ENCODE measurements at places on chromosomes 3 and 15.

DNA sequence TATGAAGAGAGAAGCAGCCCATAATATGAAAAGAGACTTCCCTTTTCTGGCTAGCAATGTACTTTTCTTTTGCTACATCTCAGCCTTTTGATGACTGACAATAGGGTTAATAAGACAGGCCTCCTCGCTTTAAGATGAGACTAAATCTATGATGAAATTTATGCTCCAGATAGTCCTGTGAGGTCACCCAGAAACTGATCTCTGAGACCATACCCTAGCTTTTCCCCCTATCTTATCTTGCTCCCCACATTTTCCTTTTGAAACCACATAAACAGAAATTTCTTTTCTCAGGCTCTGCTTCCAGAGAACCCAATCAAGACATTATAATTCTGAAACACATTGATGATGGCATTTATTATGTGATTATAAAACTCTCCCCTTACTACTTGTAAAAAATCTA, 168.8 kb upstream of the CADM2 start:
- DNase-seq = no peak

- DNase-seq = no peak
These were observed 466.3 kb upstream of the EPHA3 start for GRCh38 chr3:88641033-88641604.

- no peak for DNase-seq
These were observed 66.3 kb downstream of the CRYGS start for GRCh38 chr3:186477876-186478275.

GRCh38 chr15:67372986-67373675, 118.5 kb downstream of the IQCH start:
- DNase-seq = no peak

DNA sequence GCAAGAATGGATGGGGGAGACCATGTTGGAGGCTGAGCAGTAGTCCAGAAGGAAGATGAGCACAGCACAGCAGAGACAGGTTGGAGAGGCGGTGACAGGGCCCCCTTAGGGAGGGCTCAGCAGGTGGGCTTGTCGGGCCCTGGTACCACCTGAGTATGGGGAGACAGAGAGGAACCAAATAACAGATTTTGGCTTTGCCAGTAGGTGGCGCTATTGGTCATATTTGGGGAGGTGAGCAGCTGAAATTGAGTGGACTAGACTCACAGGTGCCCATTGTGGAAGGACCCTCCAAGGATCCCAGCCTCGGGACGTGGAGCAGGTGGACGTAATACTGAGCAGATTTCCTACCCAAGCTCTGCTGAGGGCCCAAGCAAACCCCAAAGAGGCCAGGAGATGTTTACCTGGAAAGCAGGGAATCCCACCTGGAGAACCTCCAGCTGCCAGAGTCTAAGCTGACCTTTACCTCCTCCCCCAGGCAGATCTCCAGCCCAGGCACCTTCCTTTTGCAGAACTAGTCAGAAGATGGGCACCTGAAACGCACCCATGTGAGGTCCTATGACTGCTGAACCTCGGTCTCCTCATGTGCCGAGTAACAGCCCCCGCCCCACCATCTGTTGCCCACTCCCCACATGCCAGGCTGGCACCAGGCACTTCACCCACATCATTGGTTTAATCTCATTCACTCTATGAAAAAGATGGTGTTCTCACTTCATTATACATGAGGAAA, 24.6 kb upstream of the CORO2B start:
- peak; percentile 87 for DNase-seq

DNA sequence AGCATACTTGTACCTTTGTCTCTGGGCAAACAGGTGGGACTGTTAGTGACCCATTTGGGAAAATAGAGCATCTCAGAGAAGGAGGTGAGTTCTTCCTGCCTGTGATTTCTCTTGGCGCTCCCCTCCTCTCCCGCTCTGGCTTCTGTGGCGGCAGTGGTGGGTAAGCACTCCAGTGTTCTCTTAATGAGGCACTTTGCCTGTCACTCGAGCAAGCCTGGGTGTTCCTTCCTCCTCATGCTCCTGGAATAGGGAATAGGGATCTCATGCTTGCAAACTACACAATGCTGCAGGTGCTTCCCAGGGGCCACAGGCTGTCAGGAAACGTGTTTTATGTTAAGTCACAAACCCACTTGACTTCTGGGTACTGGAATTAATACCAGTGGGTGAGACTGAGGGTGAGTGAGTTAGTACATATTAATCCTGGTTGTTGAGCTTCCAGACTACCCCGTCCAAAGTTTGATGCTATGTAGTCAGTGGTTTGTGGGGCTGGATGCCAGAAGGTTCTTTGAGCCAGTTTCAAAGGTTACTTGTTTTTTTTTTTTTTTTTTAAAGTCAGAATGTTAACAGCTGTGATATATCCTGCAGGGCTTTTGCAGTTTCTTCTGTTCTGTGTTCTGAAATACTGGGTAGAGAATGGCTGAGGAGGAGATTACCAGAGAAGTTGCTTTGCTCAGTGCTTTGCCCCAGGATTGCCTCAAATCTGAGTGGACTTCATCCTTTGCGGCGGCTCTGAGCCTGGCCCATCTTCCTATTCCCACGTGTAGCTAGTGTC, 30.5 kb downstream of the EDEM1 start:
- DNase-seq = no peak

GRCh38 chr3:59518283-59519055, 468.6 kb upstream of the CFAP20DC start:
- no peak for DNase-seq

GRCh38 chr15:58331913-58332675, 99.7 kb upstream of the LIPC start:
- peak; percentile 100 for DNase-seq

GRCh38 chr15:81604713-81605112, 230.7 kb upstream of the TMC3 start:
- DNase-seq = no peak

DNA sequence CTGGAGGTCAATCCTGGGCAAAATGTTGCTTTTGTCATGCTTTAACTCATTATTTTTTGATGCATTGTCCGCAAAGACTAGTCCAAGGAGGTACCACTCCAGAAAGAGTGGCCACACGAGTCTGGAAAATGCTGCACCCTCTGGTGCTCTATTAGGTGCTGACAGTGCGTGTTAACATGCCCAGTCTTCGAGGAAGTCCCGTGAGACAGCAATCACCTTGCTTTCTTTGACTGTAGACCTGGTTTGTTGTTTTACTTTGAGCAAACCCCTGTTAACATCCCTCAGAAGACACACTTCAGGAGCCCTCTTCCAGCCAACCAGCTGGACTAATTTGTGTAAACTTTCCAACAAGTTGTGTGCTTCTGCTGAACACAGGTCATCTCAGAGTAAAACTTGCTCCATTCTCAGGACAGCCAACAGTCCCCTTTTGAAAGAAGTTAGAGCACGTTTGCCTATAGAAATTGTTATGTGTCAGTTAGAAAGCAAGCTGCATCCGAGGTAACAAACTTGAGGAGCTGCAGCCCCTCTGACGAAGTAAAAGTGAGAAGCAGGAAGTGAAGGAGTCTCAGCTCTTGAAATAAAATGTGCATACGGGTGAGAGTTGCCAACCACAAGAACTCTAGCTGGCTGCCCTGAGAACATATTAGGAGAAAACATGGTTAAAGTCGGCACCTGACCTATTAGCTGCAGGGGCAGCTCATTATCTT, 205.0 kb downstream of the LPP start:
- peak; percentile 55 for DNase-seq

DNA sequence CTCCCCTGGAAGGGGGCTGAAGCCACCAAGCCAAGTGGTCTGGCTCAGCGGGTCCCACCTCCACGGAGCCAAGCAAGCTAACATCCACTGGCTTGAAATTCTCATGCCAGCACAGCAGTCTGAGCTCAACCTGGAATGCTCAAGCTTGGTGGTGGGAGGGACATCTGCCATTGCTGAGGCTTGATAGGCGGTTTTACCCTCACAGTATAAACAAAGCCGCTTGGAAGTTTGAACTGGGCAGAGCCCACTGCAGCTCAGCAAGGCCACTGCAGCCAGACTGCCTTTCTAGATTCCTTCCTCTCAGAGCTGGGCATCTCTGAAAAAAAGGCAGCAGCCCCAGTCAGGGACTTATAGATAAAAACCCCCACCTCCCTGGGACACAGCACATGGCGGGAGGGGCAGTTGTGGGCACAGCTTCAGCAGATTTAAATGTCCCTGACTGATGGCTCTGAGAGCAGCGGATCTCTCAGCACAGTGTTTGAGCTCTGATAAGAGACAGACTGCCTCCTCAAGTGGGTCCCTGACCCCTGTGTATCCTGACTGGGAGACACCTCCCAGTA, 23.2 kb upstream of the IGSF10 start:
- DNase-seq = no peak

- DNase-seq = no peak
These were observed 113.1 kb upstream of the C15orf61 start for GRCh38 chr15:67407786-67408185.

GRCh38 chr15:78830514-78831228, 19.4 kb upstream of the ADAMTS7 start:
- DNase-seq = no peak

- no peak for DNase-seq
These were observed 82.8 kb downstream of the DUT start for GRCh38 chr15:48414015-48414414.

DNA sequence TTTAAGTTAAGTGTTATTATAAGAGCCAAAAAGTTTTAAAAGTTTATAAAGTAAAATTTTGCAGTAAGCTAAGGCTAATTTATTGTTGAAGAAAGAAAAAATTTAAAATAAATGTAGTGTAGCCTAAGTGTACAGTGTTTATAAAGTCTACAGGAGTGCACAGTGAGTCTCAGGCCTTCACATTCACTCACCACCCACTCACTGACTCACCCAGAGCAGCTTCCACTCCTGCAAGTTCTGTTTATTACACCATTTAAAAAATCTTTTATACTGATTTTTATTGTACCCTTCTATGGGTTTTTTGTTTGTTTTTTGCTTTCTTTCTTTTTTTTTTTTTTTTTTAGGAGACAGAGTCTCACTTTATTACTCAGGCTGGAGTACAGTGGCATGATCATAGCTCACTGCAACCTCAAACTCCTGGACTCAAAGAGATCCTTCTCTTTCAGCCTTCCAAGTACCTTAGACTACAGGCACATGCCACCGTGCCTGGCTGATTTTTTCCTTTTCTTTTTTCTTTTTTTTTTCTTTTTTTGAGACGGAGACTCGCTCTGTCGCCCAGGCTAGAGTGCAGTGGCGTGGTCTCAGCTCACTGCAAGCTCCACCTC, 25.9 kb downstream of the CSTA start:
- no peak for DNase-seq

DNA sequence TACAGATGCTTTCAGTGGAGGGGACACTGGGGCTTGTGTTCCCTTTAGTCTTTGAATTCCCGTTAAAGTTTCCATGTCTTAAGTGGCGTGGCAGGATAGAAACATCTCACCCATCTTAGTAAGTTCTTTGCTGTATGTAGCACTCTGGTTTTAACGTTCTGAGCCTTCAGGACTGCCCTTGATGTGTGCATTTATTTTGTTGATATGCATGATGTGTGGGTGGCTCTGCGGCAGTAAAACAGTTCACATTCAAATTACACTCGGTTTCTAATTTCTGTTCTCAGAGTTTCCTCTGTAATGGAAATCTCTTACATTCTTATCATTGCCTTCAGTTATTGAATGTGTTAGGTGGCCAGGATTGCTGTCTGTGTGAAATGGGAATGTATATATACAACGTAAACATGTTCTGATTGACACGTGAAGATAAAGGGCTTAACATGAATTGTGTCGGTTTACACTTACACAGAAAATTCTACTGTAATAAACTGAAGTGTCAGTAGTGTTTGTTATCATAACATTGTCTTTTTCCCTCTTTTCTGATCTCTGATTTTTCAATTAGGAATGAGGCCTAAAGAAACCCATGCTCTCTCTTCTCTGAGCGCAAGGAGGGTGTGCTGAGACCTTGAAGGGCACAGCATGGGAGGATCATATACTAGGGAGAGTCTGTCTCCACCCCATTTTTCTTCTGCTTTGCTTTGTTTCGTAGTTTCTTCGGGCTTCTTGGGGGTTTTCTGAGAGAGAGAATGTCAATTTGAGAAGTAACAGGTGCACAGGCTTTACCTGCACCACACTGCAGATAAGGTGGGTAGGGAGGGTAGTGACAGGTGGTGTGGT, 51.5 kb downstream of the IGF1R start:
- no peak for DNase-seq

DNA sequence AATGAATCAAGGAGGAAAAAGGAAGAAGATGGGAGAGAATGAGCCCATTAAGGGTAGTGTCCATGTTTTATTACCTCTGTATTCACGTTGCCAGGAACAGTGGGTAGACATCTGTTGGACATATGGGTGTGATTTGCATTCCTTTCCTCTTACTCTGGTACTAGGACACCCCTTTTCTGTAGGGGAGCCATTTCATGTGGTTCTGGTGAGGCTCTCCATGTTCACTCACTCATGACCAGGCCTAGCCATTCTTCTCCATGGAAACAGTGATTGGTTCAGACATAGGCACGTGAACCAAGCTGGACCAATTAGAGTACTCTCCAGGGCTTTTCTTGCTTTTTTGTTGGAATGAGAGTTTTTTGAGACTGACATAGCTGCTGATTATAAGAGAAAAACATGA, 39.6 kb upstream of the PDCD6IP start:
- DNase-seq = no peak

DNA sequence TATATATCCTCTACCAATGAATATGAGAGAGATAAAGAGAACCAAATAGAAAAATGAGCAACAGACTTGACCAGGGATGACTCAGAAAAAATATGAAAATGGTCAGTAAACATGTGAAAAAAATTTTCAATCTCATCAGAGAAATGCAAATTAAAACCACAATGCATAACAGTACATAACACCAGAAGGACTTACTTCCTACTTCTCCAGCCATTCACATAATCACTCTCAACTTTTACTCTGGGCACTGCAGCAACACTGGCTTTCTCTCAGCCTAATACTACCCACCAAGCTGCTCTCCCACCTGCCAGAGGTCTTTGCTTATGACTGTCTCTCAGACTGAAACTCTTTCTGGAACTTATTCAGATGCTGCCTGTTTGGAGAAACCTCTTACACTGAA, 49.4 kb downstream of the DPH6 start:
- DNase-seq = peak; percentile 3

- DNase-seq = no peak
These were observed 97.7 kb upstream of the ATP2B2 start for GRCh38 chr3:10602769-10603768.

- no peak for DNase-seq
These were observed 19.1 kb upstream of the TPM1 start for GRCh38 chr15:63023351-63023945.

DNA sequence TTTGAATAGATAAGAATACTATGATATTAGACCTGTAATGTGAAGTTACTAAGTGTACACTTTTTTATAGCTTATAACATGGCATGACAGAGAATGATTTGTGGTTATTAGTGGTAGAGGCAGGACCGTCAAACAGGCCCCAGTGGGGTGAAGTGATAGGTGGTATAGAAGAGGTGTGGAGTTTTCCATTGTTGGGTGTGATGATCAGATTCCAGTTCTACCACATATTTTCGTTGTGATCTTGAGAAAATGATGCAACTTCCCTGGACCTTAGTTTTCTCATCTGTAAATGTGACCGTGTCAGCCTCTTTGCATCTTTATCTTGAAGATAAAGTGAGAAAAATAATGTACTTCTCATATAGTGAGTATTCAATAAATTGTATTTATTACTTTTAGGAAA, 30.3 kb upstream of the UTS2B start:
- DNase-seq = no peak
